ENCODE measurements at places on chromosomes 7 and 10. TPM values are rescaled to one million over a fixed set of nuclear protein-coding genes. Genes with fewer than 3 reads are reported as not detected.

DNA sequence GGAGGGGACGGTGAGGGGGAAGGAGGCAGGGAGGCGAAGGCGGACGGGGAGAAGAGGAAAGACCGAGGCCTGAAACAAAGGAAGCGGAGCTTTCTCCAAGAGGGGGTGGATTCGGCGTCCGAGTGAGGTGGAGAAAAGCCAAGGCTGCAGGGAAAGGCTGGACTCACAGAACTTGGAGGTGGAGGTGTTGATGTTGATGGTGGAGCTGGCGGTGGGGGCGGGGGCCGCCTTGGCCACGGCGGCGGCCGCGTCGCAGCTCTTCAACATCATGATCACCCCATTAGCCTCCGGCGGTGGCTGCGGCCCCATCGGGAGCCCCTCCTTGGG is 578 bp downstream of the CACUL1 start:
- DNase-seq = peak; percentile 67

- no peak for DNase-seq
Observed at GRCh38 chr10:74640134-74640921, 186.1 kb upstream of the KAT6B start.

DNA sequence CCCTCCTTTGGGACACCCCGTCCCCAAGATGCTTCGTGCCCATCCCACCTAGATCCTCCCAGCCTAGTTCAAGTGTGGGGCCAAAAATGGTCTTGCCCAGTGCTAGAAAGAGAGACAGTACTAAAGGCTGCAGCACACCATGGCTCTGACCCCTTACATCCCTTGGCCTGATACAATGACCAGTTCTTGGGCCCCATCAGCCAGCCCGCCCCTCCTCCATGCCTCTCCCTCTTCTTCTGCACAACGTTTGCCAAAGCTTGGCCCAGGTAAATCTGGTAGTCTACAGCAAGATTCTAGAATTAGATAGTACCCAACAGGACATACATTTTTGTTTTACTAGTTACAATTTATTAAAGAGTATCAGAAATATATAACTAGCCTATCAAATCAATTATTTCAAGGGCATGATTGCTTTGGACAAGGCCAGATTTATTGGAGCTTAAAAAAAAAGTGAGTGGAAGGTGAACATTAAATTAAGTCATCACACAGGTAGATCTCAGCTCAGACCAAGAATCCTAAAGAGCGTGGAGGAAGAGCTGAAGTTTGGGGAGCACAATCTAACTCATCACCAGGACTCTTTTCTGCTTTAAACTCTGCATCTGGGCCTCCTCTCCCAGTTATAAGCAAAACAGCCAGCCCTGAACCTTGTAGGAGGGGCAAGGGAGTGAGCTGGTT is 69.8 kb downstream of the ZMIZ1 start:
- DNase-seq = no peak

DNA sequence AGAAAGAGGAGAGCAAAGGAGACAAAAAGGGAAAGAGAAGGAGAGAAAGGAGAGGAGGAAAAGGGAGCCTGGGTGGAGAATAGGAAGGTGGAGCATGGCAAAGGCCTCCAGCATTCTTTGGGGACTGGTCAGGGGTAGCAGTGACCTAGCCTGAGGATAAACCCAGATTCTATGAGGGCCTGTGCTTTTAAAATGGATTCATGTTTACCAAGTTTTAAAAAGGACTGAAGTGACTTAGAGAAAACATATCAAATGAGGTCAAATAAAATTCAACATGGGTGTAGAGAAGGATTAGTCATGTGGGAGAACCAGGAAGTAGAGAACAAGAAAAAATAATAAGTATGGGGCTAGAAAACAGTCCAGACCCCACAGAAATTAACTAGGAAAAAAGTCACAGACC is 20.7 kb downstream of the CREB3L2 start:
- no peak for DNase-seq

GRCh38 chr7:27071622-27072390 is 24.0 kb downstream of the HOXA1 start:
- no peak for DNase-seq

KCNIP2 gene
- polyA plus RNA-seq = 2.5 TPM

GRCh38 chr7:79361214-79361613 is 92.3 kb downstream of the MAGI2 start:
- no peak for DNase-seq

KCNH2 gene
- 19.2 TPM for polyA plus RNA-seq

GRCh38 chr10:112750427-112751167 is 199.4 kb upstream of the TCF7L2 start:
- DNase-seq = no peak

LIPM gene
- polyA plus RNA-seq = 0.13 TPM

DNA sequence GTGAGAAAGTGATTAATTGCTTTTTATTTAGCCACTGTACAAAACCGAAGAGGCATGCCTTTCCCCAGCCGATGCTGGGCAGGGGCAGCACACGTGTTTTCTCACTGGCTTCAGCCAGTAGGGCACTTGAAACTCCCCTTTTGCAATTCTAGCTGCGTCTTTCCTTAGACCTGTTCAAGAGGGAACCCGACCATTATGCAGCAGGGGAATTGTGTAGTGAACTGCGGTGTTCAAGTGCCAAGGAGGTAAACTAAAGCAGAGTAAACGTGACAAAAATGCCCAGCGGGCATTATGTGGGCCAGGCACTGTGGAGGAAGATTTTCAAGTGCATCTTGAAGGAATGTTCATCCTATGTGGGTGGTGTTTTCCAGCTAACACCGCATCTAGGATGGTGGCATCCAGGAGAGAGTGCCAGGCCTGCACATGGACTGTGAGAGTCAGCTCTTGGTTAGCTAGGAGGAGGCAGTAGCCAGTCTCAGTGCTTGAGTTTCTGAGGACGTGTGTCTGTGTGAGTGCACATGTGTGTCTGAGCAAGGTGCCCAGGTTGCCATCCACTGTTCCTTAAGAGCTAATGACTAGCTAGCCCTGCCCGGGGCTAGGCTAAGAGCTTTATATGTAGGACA is 3.3 kb downstream of the WIPF3 start:
- DNase-seq = no peak

Data from left renal cortex interstitium (tissue), 4 donors.